ENCODE measurements at places on chromosomes 3 and 15.
A peak's percentile ranks its signal among the peaks of the same experiment; 100 is the strongest.

GRCh38 chr3:171688002-171688401 lies 122.3 kb downstream of the PLD1 start:
- H3K27ac ChIP-seq, result no peak overlapping the region
- no peaks in the 10 kb centered on the region for H3K36me3 ChIP-seq
- H3K4me1 ChIP-seq, result no peaks in the 10 kb centered on the region

DNA sequence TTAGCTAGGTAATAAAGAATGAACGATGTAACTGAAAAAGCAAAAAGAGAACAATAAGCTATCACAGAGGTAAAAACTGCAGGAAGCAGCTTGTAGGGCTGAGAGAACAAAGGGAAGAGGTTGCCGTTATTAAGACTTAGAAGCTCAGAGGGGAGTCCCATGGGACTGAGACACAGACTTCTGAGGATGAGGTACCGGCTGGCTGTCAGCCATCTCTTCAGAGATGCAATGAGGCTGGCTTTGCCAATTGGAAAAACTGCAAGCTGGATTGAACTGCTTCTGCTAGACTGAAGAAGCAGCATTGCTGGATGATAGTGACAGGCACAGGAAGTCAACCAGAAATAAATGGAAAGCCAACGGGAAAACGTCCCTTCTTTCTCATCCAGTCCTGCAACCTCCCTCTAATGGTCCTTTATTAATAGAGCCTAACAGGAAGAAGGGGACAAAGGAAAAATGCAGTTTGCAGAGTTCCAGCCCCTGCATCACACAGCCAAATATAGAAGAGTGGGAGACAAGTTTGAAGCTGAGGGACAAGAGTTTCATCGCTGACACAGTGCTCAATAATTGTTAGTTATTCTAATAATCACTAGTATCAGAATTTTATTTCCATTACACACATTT lies 21.1 kb upstream of the KLHL6 start:
- no peaks in the 10 kb centered on the region for H3K27me3 ChIP-seq
- no peak overlapping the region for H3K27ac ChIP-seq
- no peak for DNase-seq
- H3K4me1 ChIP-seq, result peaks cover 8% of the 10 kb centered on the region
- no peaks in the 10 kb centered on the region for H3K36me3 ChIP-seq
- H3K4me3 ChIP-seq, result no peak overlapping the region

DNA sequence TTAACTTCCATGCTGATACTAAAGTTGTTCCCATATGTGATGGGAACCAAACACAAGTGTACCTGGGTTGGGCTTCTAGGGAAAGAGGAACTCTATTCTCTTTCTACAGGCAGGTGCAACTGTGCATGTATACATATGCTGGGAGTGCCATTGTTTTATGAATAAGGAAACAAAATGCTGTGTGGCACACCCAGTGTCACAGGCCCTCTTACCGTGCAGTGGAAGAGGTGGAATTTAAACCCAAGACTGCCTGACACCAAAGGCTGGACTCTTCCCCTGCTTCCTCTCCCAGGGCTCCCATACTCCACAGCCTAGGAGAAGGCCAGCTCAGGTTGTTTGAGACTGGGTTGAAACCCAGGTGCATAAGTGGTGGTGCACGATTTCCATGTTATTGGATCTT lies 1.9 kb upstream of the FETUB start:
- H3K4me1 ChIP-seq, result no peaks in the 10 kb centered on the region
- H3K27me3 ChIP-seq, result peaks cover 10% of the 10 kb centered on the region
- H3K27ac ChIP-seq, result no peak overlapping the region
- H3K36me3 ChIP-seq, result no peaks in the 10 kb centered on the region
- no peak overlapping the region for H3K4me3 ChIP-seq

GRCh38 chr3:116339441-116340028 lies 105.8 kb downstream of the LSAMP start:
- no peaks in the 10 kb centered on the region for H3K4me1 ChIP-seq
- no peak overlapping the region for H3K27ac ChIP-seq
- no peaks in the 10 kb centered on the region for H3K36me3 ChIP-seq
- no peak for DNase-seq

GRCh38 chr15:83764201-83764838 lies 110.4 kb downstream of the ADAMTSL3 start:
- no peak overlapping the region for H3K27ac ChIP-seq
- no peak for DNase-seq
- no peaks in the 10 kb centered on the region for H3K36me3 ChIP-seq
- no peaks in the 10 kb centered on the region for H3K4me1 ChIP-seq
- H3K4me3 ChIP-seq, result no peak overlapping the region
- peaks cover 5% of the 10 kb centered on the region for H3K27me3 ChIP-seq

GRCh38 chr3:112638327-112639020 lies 2.5 kb downstream of the CCDC80 start:
- H3K27ac ChIP-seq, result no peak overlapping the region
- H3K4me1 ChIP-seq, result peaks cover 4% of the 10 kb centered on the region
- no peak for DNase-seq
- no peak overlapping the region for H3K4me3 ChIP-seq

DNA sequence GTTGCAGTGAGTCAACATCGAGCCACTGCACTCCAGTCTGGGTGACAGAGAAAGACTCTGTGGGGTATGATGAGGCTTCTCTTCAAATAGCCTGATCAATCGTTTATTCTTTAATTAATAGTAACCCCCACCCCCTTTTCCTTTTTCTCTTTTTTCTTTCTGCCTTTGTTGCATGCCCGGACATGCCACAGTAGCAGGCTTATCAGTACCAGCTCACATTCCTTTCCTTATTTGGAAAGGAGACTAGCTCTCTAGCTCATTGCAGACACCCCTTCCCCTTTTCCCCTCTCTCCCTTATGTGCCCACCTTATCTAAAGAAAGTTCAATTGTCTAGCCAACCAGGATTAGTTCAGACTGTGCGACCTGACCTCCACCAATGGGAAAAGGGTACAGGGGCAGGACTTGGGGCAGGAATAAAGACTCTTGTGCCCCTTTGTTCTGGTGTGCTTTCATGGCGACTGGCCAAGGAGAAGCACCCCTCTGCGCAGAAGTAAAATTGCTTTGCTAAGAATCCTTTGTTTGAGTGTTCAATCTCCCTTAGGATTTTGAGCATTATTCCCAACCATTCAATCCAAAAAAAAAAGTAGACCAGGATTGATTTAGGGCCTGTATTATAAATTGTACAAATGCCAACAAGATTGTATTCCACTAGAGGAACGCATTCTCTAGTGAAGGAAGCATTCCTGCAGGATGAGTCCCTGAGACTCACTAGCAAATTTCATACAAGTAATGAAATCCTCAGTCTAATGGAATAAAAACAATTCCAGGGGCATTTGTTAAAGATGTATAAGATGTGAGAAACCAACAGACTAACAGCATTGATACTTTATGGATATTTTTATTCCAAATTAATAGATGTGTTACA lies 95.8 kb upstream of the SNRPN start:
- no peaks in the 10 kb centered on the region for H3K36me3 ChIP-seq
- H3K27ac ChIP-seq, result no peak overlapping the region
- no peak overlapping the region for H3K4me3 ChIP-seq
- H3K4me1 ChIP-seq, result no peaks in the 10 kb centered on the region

DNA sequence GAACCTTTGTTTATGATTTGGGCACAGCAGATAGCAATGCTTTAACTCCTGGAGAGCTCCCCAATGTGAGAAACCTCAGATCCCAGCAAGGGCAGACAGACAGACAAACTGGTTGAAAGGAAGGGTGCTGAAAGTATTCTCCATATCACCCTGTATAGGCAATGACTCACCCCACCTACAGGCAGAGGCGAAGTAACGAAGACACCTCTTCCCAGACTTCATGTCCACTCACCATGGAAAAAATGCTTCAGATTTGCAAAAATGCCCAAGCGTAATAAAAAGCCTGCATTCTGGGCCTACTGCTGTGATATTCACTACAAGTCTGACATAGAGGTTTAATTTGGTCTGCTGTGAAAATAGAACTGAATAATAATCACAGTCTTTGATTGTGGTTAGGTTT lies 50.5 kb downstream of the THBS1 start:
- no peak for DNase-seq
- H3K36me3 ChIP-seq, result no peaks in the 10 kb centered on the region
- H3K4me1 ChIP-seq, result no peaks in the 10 kb centered on the region
- H3K27ac ChIP-seq, result peak overlapping the region; percentile 90

GRCh38 chr15:47409600-47409999 lies 307.7 kb upstream of the SEMA6D start:
- DNase-seq, result no peak
- H3K27ac ChIP-seq, result no peak overlapping the region
- H3K4me1 ChIP-seq, result no peaks in the 10 kb centered on the region
- no peaks in the 10 kb centered on the region for H3K36me3 ChIP-seq

- no peak for DNase-seq
- H3K4me3 ChIP-seq, result no peak overlapping the region
- H3K4me1 ChIP-seq, result no peaks in the 10 kb centered on the region
- H3K27ac ChIP-seq, result no peak overlapping the region
- H3K27me3 ChIP-seq, result no peaks in the 10 kb centered on the region
Measured at GRCh38 chr3:41241800-41242571, 42.7 kb downstream of the CTNNB1 start.

DNA sequence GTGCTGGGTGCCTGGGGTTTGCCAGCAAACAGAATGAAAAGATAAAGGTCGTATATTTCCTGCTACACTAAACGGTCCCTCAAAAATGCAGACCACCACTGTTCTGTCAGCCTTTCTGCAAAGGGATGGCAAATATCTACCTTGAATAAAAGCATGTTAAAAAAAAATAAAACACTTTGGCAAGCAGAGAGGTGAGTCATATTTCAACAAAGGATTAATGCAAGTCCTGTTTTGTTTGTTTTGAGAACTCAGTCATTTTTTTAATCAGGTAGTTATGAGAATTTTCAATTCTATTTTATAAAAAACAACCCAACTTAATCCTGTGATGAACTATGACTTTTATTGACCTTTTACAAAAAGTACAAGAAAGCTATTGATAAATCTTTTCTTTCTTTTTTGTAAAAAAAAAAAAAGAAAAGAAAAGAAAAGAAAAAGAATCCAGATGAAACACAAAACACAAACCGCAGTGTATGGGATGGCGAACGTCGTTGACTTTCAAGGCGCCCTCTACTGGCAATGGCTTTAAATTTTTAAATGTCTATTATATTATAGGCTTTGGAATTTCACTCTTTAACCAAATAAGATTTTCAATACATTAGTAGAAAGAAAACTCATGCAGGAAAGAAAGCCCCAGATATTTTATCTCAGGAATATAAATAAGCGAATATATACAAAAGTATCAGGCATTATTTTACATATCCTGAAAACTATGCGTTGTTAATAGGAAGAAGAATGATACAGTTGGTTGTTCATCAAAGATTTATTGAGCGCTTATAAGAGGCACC lies 87.8 kb downstream of the NCEH1 start:
- no peaks in the 10 kb centered on the region for H3K4me1 ChIP-seq
- no peak overlapping the region for H3K4me3 ChIP-seq
- H3K27me3 ChIP-seq, result no peaks in the 10 kb centered on the region
- no peaks in the 10 kb centered on the region for H3K36me3 ChIP-seq
- no peak for DNase-seq

GRCh38 chr3:149464542-149465328 lies 9.8 kb upstream of the TM4SF4 start:
- no peak overlapping the region for H3K27ac ChIP-seq
- no peak overlapping the region for H3K4me3 ChIP-seq
- no peaks in the 10 kb centered on the region for H3K36me3 ChIP-seq
- no peaks in the 10 kb centered on the region for H3K4me1 ChIP-seq
- no peaks in the 10 kb centered on the region for H3K27me3 ChIP-seq
- no peak for DNase-seq

DNA sequence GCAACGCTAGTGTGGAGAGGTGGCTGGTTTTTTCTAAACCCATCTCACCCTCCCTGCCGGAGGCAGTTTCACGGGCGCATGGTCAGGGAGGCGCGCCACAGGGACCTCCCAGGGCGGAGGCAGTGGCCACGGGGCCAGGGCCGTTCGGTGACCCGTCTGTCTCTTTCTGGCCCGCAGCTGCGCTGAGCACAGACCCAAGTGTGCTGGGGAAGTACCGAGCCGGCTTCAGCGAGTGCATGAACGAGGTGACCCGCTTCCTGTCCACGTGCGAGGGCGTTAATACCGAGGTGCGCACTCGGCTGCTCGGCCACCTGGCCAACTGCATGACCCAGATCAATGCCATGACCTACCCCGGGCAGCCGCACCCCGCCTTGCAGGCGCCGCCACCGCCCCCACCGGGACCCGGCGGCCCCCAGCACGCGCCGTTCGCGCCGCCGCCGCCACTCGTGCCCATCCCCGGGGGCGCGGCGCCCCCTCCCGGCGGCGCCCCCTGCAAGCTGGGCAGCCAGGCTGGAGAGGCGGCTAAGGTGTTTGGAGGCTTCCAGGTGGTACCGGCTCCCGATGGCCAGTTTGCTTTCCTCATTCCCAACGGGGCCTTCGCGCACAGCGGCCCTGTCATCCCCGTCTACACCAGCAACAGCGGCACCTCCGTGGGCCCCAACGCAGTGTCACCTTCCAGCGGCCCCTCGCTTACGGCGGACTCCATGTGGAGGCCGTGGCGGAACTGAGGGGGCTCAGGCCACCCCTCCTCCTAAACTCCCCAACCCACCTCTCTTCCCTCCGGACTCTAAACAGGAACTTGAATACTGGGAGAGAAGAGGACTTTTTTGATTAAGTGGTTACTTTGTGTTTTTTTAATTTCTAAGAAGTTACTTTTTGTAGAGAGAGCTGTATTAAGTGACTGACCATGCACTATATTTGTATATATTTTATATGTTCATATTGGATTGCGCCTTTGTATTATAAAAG lies 1.8 kb downstream of the HES1 start:
- H3K4me1 ChIP-seq, result peaks cover 37% of the 10 kb centered on the region
- peak; percentile 16 for DNase-seq
- no peak overlapping the region for H3K27ac ChIP-seq
- no peaks in the 10 kb centered on the region for H3K36me3 ChIP-seq

- H3K4me3 ChIP-seq, result no peak overlapping the region
- no peak overlapping the region for H3K27ac ChIP-seq
- no peaks in the 10 kb centered on the region for H3K4me1 ChIP-seq
- DNase-seq, result no peak
- no peaks in the 10 kb centered on the region for H3K27me3 ChIP-seq
Measured at GRCh38 chr3:190369668-190370295, 18.2 kb upstream of the CLDN16 start.

GRCh38 chr3:126551839-126552687 lies 6.7 kb downstream of the C3orf22 start:
- DNase-seq, result no peak
- no peaks in the 10 kb centered on the region for H3K27me3 ChIP-seq
- H3K36me3 ChIP-seq, result no peaks in the 10 kb centered on the region
- no peak overlapping the region for H3K4me3 ChIP-seq
- no peaks in the 10 kb centered on the region for H3K4me1 ChIP-seq

GRCh38 chr3:48585411-48585810 lies 9.7 kb downstream of the COL7A1 start:
- H3K4me1 ChIP-seq, result no peaks in the 10 kb centered on the region
- no peak for DNase-seq
- peaks cover 55% of the 10 kb centered on the region for H3K27me3 ChIP-seq
- no peaks in the 10 kb centered on the region for H3K36me3 ChIP-seq
- H3K4me3 ChIP-seq, result no peak overlapping the region

GRCh38 chr3:95474338-95474737 lies 1340.1 kb upstream of the EPHA6 start:
- H3K27ac ChIP-seq, result no peak overlapping the region
- no peaks in the 10 kb centered on the region for H3K36me3 ChIP-seq

DNA sequence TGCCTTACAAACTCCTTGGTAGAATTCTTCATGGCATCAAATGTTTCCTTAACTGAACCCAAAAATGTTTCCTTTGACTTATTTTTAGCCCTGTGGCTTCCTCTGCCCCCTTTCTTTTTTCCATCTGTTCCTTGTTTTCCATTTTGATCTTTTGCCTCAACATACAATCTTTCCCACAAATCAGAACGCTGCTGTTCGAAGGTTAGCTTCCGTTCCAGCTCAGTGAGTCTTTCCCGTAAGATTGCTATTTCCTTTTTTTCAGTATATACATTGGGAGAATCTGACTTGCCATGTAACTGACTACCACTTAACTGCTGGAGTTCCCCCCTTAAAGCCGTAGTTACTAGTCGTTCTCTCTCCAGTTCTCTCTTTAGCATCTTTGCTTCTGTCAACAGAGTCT lies 41.2 kb downstream of the PIGB start:
- H3K27ac ChIP-seq, result no peak overlapping the region
- no peak overlapping the region for H3K4me3 ChIP-seq
- H3K4me1 ChIP-seq, result no peaks in the 10 kb centered on the region
- H3K27me3 ChIP-seq, result no peaks in the 10 kb centered on the region

All from T-cell (primary cell).